Stimulated activated CD4-positive, alpha-beta T cell treated with anti-CD3 and anti-CD28 coated beads, Interleukin-1b, Interleukin-23, amount 100 ng/mL, for 48 hours (primary cell): ENCODE measurements at places on chromosomes 16 and 17.

DNA sequence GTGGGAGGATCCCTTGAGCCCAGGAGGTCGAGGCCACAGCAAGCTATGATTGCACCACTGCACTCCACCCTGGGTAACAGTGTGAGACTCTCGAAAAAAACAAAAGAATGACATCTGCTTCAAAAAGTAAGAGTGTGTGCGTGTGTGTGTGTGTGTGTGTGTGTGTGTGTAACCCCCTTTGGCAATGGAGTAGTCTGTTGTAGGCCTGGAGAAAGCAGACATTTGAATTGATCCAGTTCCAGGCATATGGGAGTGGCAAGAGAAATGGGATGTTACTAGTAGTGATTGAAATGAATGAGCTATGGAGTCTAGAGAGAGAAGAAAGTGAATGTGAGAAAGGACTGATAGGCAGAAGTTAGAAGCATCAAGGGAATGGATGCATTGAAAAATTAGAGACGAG, 9.9 kb downstream of the CASC3 start:
- no peak for DNase-seq

GRCh38 chr16:64705443-64705842, 416.4 kb downstream of the CDH11 start:
- no peak for DNase-seq

- DNase-seq, result peak; percentile 12
Observed at GRCh38 chr17:57327176-57327970, 71.0 kb downstream of the MSI2 start.

DNA sequence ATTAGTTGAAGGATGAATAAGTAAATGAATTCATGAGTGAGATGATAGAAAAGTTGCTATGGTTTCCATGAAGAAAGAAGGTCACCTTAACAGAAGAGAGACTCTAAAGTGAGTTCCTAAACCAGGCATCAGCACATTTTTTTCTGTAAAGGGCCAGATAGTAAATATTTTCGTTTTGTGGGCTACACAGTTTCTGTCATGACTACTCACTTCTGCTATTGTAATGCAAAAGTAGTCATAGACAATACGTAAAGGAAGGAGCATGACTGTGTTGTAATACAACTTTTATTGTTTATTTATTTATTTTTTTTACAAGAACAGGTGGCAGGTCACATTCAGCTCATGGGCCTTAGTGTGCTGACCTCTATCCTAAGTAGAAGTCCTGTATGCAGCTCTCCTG, 426.1 kb upstream of the DYNLRB2 start:
- DNase-seq, result no peak
